Stimulated activated CD4-positive, alpha-beta T cell treated with anti-CD3 and anti-CD28 coated beads, Interleukin-1b, Interleukin-23, amount 100 ng/mL, for 24 hours (primary cell): ENCODE measurements at places on chromosomes 1 and 21.

- DNase-seq = no peak
These were observed 179.6 kb upstream of the CAMK1G start for GRCh38 chr1:209403921-209404320.

DNA sequence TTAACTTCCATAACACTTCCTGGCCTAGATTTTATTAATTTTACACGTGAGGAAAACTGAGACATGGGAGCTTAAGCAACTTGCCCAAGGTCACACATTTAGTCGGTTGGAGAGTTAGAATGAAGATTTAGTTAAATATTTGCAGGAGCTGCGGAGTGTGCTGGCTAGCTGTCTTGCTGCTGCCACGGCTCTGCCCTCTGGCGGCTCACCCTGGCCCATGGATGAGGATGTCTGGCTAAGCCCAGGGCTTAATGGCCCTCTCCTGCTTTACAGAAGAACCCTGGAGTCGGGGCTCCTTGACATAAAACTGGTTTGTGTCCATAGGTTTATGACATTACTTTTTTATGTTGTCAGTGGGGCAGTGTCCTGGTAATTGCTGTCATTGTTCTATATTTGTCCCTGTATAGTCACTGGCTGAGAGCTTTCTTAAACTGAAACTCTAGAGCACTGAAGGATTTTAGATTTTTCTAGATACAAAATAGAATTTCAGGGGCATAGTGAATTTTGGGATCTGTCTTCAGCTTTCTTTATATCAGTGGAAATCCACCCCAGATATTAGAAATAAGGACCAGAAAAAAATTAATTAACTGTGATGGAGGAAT, 88.9 kb upstream of the WLS start:
- DNase-seq = no peak

DNA sequence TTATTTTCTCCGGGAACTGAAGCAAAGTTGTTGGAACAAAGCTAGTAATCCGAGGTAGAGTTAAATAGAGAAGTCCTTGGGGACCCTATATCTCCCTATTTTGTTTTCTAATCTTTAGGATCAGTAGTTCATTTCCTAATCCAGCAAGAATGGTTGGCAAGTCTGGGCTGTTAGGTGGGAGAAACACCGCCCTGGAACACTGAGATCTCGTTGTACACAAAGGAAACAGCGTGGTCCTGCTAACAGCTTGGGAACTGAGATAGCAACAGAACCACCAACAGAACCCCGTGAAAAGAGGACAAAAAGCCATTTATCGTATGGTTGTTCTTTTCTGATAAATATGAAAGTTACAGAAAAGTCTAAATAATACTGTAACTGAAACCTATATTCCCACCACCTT, 121.9 kb upstream of the CDC42BPA start:
- no peak for DNase-seq

DNA sequence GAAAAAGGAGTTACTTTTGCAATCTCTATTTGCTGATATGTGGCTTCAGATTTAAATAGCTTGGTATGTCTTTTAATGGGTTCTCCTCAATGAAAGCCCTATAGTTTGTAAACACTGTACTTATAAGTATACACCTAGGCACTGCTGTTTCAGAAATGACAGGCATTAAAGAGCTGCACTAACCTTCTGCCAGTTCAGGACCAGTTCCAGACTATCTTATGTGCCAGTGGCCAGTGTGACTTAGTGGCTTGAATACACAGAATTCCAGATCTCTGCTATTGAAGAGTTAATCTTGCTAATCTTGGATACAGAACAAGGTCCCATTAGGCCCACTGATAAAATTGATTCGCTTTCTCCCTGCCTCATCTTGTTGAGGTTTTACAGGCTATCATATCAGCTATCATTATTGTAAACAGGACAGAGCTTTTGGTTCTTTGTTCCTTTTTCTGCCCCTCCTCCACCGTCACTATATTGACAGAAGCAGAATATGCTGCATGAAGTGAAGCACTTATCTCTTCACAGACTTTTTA, 337.5 kb downstream of the LRRIQ3 start:
- DNase-seq = no peak

DNA sequence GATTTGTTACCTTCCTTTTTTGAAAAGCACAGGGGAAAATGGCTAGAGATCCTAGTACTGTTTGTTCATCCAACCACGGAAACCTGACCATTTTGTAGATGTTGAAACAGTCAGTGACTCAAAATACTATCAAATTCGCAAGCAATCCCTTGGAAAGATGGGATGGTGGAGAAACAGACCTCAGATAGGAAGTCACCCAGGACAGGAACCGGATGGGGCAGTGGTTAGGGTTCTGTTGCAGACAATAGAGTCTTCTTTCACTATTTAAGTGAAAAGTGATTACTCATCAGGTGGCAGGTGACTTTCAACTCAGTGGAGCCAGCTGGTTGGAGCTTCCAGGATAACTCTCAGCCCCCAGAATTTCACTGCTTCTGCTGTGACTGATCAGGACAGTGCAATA, 17.0 kb downstream of the LHX4 start:
- DNase-seq = no peak

DNA sequence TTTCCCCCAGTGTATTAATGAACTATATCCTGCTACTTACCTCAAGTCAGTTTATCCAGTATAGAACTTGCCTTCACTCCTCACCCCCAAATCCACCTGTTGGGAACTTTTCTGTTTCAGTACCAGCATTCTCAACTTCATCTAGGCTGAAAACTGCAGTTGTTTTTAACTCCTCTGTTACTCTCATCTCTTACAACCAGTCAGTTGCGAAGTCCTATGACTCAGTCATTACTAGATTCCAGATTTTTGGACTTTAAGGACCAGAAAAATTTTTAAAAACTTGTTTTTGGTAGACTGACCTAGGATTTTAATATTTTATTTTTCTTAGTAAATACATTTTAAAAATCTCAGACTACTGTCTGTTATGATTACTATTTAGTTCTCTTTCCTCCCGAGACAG, 8.1 kb downstream of the GNAI3 start:
- no peak for DNase-seq

DNA sequence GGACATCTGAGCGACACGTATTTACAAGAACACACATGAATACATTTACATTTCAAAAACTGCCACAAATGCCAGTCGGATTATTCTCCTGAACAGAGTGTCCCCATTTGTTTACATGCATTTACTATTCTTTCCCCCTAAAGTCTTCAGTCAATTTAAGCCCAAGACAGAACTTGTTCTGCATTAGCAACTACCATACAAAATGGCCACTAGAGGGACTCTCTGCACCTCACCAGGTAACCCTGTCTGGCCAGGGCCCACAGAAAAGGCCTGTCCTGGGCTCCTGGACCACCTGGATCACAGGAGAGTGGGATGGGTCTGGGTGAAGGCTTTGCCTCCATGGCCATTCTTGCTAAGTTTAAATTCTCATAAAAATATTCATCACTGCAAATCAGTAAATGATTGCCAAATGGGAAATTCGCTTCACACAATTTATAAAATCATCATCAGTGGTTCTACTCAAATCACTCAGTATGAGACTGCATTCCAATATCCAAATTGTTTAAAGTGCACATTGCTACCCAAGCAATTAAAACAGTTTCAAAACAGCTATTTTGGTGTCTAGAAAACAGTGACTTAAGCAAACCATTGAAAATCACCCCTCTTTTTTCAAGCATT, 12.5 kb upstream of the GUCA2A start:
- no peak for DNase-seq

DNA sequence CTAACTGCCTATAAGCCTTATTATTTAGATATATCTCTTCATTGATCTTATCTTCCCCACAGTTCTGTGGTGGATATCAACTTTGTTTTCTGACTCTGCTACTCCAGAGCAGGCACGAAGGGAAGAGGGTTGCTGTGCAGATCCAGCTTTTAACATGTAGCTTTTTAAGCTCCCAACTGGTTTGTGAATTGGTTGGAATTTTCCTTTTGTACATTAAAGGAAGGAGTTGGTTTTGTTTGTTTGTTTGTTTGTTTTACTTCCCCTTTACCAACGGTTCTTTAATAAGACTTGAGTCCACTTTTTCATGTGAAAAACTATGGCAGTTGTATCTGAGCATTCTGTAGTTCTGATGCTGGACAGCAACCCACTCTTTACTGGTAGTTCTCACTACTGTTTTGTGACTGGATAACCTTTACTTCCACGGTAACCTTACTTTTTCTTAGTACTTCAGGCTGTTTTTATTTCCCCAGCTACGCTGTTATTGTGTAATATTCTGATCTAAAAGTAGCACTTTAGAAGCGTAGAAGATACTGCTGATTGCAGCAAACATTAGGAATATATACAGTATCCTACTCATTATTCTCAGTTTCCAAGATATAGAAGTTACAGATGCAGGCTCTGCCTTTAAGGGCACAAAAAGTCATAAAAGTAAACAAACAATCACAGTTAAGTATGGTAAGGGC, 1.6 kb downstream of the GNPAT start:
- DNase-seq = no peak

DNA sequence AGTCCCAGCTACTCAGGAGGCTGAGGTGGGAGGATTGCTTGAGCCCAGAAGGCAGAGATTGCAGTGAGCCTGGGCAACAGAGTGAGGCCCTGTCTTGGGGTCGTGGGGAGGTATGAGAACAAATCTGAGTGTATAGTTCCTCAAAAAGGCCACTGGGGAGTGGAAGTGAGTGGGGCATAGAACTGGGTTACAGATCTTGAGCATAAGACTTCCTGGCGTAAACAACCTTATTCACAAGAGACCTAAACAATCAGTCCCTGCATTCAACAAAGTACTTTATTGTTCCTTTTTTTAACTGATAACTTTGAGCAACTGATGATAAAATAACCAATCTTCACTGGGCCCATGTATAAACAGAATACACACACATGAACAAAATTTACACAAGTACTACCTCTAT, 72.7 kb upstream of the MUTYH start:
- DNase-seq = no peak

DNA sequence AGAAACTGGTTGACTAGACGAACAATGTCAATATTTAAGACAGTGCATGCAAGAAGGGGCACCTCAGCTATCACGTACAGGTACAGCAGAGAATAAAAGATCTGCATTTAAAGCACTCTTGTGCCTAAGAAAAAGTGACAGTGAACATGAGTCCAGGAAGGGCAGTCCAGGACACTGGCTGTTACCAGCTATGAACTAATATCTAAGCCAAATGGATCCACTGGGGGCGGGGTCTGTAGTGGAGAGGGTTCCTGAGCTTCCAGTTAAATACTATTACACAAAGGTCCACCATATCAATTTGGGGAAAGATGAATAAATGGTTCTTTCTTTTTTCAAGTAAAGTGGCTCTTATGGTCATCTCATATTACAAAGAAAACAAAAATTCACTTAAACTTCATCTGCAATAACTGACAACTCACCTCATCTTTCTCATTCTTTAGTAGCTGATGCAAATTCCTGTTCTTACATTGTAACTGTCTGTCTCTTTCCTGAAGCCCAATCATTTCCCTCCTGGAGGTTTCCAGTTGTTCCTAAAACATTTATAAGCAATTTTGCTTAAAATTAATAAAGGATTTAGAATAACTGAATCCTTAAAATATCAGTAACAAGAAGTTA, 24.5 kb downstream of the SSX2IP start:
- DNase-seq = no peak

- no peak for DNase-seq
These were observed 249.7 kb upstream of the RUNX1 start for GRCh38 chr21:35298757-35299156.

DNA sequence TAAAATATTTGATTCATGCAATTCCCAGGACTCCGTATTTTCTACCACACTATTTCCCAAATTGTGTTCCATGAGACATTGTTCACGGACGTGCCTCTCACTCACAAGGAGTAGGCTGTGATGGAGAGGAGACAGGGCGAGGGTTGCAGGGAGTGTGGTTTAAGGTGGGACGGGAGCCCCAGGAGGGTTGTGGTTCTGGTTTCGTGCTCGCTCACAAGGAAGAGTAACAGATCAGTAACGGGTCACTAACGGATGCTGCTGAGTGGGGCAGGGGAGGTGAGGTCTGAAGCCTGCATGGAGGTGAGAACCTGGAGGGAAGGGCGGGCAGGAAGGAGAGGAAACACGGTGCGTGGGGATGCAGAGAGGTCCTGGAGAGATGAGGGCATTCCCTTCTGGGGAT, 28.8 kb downstream of the TFF3 start:
- no peak for DNase-seq

- DNase-seq = peak; percentile 28
These were observed 30.8 kb upstream of the ABCG1 start for GRCh38 chr21:42187976-42188653.

- no peak for DNase-seq
These were observed 250.6 kb downstream of the PLA2G4A start for GRCh38 chr1:187079330-187079729.

GRCh38 chr1:86993269-86993985, 79.0 kb downstream of the HS2ST1 start:
- DNase-seq = no peak

- no peak for DNase-seq
These were observed 233 bp downstream of the ADAMTS5 start for GRCh38 chr21:26966649-26967061.

DNA sequence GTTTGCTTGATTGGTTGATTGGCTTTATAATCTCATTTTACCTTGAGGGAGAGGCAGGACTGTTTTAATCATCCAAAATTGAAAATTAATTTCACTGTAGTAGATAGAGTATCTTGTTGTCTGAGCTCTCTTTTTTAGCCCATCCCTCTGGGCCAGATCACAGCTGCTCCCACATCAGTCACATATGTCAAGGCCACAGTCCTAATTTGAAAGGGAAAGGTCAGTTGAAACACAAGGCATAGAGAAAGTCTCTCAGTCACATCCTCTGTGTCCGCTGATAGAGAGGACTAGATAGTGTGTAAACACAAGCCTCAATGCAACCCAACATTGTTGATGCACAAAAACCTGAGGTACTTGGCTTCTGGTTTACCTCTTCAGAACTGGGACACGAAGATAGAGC, 6.8 kb downstream of the C1orf74 start:
- DNase-seq = no peak

DNA sequence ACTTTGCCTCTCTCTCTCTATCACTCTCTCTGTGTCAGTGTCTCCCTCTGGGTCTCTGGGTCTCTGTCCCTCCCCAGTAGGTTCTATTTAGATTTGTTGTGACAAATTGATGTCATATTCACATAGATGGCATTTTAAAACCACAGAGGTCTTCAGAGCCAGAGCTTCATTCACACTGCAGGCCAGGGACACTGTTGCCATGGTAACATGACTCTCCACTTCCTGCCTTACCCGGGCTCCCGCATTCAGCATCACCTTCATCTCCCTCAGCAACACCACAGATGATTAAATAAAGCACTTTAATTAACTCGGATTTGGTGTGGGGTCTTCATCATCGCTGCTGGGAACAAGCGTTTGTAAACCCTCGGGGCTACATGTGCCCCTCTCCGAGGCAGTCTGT, 132.6 kb downstream of the ETS2 start:
- DNase-seq = no peak

- no peak for DNase-seq
These were observed 123.1 kb upstream of the ADAR start for GRCh38 chr1:154730986-154731489.

- no peak for DNase-seq
These were observed 1.5 kb downstream of the CSDE1 start for GRCh38 chr1:114756009-114756892.
